Muscle of arm (tissue), 14 donors: ENCODE measurements at places on chromosomes 7 and 10. TPM values are rescaled to one million over a fixed set of nuclear protein-coding genes. Genes with fewer than 3 reads are reported as not detected.
A peak's percentile ranks its signal among the peaks of the same experiment; 100 is the strongest.

GRCh38 chr10:60810437-60811182 lies 32.3 kb downstream of the CDK1 start:
- no peak for DNase-seq

DNA sequence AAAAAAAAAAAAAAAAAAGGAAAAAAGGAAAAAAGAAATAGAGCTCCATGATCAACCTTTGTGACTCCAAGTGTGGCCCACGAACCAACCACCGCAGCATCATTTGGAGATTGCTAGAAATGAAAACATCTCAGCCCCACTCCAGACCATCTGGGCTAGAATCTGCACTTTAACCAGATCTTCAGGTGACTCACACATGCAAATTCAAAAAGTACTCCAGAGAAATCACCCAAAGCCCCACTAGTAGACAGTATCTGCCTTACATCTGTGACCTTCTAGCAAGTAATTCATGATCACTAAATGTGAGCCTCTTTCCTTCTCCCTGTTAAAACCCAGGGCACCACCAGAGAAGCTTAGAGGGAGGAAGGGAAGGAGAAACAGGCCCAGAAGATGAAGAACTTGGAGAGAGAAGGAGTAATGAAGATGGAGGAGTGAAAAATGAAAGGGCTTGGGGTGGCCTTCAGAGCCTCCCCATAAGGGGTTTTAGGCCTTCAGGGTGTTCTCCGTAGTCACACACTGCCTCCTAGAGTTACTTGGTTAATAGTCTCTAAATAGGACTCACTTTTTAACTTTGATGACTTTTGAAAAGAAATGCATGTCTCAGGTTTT lies 94.0 kb downstream of the SLC37A3 start:
- DNase-seq = no peak

DNA sequence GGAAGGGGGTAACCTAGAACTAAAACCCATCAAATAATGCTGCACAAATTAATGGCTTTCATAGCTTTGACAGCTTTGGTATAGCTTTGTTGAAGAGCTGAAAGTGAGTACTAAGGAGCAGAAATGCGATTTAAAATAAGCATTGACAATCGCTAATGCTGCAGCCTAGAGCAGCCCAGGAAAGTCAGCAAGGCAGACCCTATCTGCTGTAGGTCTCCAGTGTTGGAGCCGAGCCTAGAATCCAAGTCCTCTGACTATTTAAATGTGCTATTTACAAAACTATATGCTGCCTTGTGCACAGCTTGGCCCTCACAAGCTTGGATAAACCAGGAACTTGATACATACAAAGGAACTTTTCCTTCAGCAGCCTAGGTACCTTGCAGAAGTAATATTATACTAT lies 64.9 kb upstream of the ASAH2 start:
- DNase-seq = peak; percentile 52

The HOXA11 gene
- polyA plus RNA-seq = 1.4 TPM

- no peak for DNase-seq
Observed at GRCh38 chr10:71045204-71045809, 156.9 kb upstream of the PCBD1 start.

- no peak for DNase-seq
Observed at GRCh38 chr7:36668080-36668479, 56.2 kb downstream of the AOAH start.

DNA sequence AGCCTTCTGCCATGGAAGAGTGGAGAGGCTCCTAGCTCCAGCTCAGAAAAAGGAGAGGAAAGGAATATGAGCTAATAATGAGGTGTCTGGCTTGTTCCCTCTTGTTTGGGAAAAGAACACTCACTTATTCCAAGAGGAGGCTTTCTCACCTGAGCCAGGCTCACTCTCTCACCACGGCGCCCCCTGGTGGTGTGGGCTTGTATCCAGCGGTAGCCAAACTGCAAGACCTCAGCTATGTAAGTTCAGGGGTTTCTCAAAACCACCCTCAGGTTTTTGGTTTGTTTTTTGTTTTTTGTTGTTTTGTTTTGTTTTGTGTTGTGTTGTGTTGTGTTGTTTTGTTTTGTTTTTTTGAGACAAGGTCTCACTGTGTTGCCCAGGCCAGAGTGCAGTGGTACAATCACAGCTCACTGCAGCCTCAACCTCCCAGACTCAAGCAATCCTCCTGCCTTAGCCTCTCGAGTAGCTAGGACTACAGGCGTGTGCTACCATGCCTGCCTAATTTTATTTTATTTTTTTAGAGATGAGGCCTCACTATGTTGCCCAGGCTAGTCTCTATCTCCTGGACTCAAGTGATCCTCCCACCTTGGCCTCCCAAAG lies 124.0 kb downstream of the TMEM130 start:
- DNase-seq = peak; percentile 32

DNA sequence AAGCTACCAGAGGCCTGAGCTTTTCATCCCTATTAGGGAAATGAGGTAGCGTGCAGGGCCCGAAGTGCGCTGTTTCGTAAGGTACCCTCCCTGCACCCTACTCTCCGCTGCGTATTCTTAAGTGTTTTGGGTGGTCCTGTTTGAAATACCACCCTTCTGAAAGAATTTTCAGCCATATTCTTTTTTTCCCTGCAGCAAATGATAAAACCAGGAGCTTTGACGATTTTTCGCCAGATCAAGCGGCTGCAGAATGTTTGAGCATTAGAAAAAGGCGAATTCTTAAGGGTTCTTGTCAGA lies 1.2 kb downstream of the RSBN1L start:
- no peak for DNase-seq

DNA sequence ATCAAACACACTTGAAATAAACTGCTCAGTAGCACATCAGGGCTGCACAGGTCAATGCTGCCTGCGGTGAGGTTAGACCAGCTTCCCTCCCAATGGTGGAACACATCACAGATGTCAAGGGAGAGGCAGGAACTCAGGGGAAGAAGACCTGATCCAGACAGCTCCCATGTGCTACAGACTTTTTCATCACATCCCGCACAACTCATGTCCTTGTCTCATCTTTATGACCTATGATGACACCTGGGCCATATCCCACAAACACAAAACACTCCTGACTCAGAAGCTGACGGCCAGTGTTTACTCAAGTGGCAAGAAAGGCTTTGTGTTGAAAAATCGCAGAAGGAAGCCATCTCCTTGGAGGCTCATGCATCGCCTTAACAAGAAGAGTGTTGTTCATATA lies 91.6 kb downstream of the HTR5A start:
- DNase-seq = no peak

DNA sequence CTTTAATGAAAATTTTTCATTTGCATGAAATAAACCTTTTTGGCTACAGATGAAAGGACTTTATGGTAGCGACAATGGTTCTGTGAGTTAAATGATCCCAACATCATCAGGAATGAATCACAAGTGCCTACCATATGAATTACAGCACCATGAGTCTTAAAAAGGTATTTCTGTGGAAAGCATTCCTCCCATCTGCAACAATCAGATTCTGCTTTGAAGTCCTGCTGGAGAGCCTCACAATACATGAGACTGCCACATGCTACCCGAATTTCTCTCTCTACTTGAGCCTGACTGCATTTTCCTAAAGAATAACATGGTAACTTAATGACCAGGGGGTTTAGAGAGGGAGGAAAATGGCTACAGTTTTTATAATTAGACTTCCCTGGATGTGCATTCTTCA lies 190.3 kb downstream of the TWIST1 start:
- DNase-seq = no peak

DNA sequence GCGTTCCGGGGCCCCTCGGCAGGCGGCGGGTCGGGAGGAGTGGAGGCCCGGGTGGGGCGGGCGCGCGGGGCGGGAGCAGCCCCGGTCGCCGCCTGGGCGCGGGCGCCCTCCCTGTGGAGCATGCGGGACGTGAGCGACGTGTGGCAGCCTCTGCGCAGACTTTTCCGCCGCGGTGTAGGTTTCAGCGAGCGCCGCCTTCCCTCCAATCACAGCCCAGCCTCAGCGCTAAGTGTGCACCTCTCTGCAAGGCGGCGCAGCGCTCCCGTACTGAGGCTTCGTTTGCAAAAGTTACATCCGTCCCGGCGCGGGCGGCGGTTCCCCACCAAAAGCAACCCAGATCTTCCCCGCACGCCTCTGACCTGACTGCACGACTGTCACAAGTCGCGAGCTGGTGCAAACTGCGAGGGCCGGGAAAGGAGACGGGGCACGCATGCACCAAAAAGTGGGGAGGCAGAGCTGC lies 1.2 kb upstream of the PFKFB3 start:
- DNase-seq = no peak

The GHRHR gene
- not detected for polyA plus RNA-seq

The IKZF1 gene
- 1.3 TPM for polyA plus RNA-seq

The MYL10 gene
- polyA plus RNA-seq = 27.0 TPM

The KCNIP2 gene
- 5.1 TPM for polyA plus RNA-seq

DNA sequence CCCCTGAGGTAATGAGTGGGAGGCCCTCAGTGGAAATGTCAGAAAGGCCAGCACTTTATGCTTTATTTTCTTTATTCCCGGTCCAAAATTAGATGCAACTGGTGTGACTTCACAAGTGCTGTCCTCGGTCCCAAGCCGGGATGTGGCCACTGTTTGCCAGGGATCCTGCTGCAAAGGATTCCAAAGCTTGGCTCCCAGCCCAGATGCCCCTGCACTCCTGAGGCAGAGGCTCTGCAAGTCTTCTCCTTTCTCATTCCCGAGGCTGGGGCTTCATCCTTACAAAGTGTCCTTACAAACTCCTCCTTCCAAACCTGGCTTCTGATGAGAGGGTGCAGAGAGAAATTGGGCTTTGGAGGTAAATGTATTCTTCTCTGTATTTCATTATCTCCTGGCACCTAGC lies 544.3 kb upstream of the DPP6 start:
- DNase-seq = no peak

DNA sequence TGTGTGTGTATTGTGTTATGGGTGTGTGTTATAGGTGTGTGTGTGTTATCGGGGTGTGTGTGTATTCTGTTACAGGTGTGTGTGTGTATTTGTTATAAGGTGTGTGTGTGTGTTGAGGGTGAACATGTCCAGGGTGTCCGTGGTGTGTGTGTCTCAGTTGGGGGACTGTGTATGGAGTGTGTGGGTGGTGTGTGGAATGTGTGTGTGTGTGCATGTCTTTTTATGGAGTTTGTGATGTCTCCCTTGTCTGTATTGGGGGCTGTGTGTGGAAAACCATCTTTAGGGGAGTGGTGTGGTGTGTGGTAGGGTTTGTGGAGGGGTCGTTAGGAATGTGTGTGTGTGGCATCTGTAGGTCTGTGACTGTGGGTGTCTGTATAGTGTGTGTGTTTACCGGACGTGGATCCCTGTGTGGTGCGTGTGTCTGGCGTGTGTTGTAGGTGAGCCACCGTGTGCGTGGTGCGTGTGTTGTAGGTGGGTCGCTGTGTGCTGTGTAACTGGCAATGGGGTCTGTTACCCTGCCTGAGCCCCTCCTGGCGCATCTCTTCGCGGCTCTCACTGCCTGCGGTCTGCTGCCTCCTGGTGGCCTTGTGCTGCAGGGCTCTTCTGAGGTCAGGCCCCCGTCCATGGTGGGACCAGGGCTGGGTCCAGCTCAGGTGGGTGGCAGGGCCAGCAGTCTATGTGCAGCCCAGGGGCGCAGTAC lies 61.7 kb downstream of the PALD1 start:
- DNase-seq = no peak

- DNase-seq = no peak
Observed at GRCh38 chr10:132139526-132139925, 47.2 kb upstream of the DPYSL4 start.
